Lower lobe of right lung (tissue), 2 donors: ENCODE measurements at places on chromosomes 6 and 20. TPM values are rescaled to one million over a fixed set of nuclear protein-coding genes. Genes with fewer than 3 reads are reported as not detected.

Gene ME1
- total RNA-seq, result 12.9 TPM

DNA sequence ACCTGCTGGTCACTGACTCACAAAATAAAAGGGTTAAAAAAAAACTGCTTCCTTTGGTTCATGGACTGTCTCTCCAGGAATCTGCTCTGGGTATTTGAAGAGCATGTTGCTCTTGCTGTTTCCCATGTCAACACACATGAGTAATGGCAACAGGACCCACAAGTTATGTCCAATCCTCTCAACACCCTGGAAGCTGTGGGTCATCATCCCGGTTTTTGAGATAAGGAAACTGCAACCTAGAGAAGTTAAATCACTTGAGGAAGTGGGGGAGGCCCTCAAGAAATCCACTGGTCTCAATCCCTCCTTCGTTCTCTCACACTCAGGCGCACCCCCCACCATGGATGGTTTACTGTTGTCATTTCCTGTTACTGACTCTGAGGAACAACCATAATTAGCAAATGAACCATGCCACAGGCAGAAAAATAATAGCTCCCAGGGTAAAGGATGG, 12.4 kb downstream of the MAP1LC3A start:
- H3K4me3 ChIP-seq, result no peak overlapping the region
- peaks cover 19% of the 10 kb centered on the region for H3K36me3 ChIP-seq
- no peaks in the 10 kb centered on the region for H3K27me3 ChIP-seq
- peaks cover 7% of the 10 kb centered on the region for H3K4me1 ChIP-seq
- no peak overlapping the region for H3K27ac ChIP-seq

DNA sequence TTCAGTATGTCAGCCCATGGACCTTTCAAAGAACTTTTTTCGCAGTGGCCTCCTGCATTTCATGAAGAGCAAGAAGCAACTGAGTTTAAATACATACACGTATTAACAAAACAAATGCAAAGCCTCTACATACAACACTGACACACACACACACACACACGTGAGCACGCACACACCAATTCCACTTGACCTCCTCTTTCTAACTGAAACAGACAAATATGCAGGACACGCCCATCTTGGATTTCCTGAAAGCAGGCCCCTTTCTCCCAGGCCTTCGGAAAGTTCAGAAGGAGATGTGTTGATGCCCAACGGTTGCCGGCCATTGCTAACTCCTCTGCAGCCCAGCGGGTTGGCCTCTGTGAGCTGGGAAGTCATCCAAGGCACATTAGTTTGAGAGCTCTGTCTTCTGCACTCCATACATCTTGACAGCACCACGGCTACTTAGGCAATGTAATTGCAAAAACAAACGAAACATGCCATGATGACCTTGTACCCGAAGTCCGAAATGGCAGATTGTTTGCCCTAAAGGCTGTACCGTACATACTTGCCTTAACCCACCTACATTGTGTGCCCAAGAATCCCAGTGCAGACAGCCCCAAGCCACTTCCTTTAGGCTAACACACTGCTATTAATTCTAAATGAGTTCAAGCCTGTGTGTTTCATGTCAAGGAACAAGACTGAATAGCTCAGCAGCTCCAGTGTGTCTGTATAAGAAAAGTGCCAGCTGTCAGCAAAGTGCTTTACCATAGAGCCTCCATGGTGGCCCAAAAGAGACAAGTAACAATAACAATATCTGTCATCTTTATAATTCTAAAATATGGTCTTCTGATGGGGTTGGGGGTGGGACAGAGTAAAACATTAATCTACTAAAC, 138.8 kb upstream of the RNF217 start:
- H3K36me3 ChIP-seq, result no peaks in the 10 kb centered on the region
- no peak overlapping the region for H3K4me3 ChIP-seq
- H3K27me3 ChIP-seq, result no peaks in the 10 kb centered on the region
- H3K4me1 ChIP-seq, result no peaks in the 10 kb centered on the region
- DNase-seq, result no peak

GRCh38 chr20:4256874-4257273, 241.5 kb upstream of the RNF24 start:
- no peak overlapping the region for H3K4me3 ChIP-seq
- peaks cover under 1% of the 10 kb centered on the region for H3K27me3 ChIP-seq
- no peak for DNase-seq

GRCh38 chr20:33463332-33464101, 20.0 kb upstream of the SNTA1 start:
- no peak overlapping the region for H3K27ac ChIP-seq
- DNase-seq, result no peak
